GM12891 (cell line): ENCODE measurements at places on chromosomes 12 and 14.
A peak's percentile ranks its signal among the peaks of the same experiment; 100 is the strongest.

DNA sequence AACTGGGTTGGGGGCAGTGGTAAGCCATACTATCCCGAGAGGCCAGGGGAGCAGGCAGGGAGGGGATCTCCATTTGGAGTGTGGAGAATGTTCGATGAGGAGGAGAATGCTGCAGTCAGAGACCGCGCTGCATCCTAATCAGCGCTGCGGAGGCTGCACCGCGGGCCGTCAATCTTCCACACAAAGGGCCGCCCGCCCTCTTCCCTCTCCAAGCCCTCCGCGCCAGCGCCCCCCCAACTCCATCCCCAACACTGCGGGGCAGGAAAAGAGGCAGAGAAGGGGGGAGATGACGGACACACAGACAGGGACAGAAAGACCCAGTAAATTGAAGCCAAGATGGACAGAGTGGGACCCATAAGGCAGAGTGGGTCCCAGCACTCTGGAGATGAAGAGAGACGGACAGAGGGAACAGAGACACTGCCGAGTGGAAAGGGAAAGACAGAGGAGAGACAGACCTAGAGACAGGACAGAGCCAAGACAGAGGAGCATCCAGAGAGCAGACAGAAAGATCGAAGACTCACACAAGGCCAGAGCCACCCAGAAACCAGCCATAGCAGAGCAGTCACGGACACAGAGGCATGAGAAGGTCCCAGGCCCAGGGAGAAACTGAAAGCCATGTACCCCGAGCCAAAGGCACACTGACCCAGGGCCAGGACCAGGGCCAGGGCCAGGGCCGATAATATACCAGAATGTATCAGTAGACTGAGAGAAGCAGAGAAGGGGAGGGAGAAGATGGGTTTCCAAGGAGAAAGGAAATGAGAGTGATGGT lies 3.5 kb downstream of the CISTR start:
- DNase-seq: no peak

DNA sequence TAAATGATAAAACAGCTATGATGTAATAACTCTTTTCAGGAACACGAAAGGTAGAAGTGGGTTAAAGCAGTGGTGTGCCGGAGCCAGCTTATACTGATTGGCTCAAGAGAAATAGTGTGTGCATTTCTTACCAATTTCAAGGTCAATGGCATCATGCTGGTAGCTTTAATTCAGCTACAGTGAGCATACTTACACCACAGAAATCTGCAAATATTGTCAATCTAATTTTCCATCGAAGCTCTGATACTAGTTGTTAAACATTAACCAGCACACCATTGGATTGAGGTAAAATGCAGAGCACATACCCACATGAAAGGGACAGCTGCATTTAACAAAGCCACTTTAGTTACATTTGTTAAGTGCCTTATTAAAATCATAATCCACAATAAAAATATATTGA lies 225.7 kb downstream of the KCNC2 start:
- no peak for DNase-seq

- DNase-seq: peak; percentile 50
These were observed 740 bp upstream of the PRPF40B start for GRCh38 chr12:49622501-49623141.

DNA sequence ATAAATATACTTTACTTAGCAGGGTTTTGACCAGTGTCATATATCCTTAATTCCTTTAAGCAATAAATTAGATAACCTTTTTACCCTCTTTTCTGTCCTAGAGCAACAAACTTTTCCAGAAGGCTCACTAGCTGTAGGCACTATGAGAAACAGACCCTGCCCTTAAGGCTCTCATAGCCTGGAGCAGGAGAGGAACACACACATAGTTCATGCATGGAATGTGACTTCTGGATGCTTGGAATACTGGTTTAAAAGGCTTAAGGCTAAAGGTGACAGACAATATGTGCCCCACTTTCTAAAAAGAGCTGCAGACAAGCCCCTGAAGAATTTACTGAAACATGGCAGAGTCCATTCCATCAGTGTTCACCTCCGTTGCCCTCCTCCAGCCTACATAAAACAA lies 237.2 kb downstream of the TTC8 start:
- no peak for DNase-seq
